Activated T-helper 17 cell treated with anti-CD3 and anti-CD28 coated beads, Interleukin-2, amount 50 U/mL, for 72 hours (primary cell): ENCODE measurements at places on chromosomes 12 and 14.

- H3K36me3 ChIP-seq, result peaks cover 36% of the 10 kb centered on the region
- H3K4me3 ChIP-seq, result no peak overlapping the region
- peaks cover 13% of the 10 kb centered on the region for H3K4me1 ChIP-seq
- H3K27ac ChIP-seq, result no peak overlapping the region
Observed at GRCh38 chr12:26723379-26724308, 109.3 kb downstream of the ITPR2 start.

DNA sequence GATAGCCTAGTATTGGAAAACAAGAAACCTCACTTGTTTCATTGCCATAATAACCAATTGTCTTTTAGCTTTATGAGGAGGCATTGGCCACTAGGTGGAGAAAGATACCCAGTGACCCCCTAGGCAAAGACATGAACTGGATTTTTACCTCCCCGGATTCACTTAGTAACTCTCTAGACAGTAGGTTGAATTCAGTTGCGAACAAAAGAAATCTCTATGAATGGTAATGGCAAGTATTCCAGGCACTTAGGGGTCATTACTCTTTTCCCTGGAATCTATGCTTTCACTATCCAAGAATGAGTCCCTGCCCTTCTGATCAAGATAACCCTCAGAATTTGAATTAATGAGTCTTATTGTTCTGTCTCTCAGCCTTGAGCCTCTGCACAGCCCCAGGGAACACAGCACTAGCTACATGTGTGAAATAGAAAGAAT is 29.5 kb upstream of the RHOJ start:
- no peak overlapping the region for H3K27ac ChIP-seq
- H3K36me3 ChIP-seq, result no peaks in the 10 kb centered on the region
- H3K27me3 ChIP-seq, result peaks cover 5% of the 10 kb centered on the region

DNA sequence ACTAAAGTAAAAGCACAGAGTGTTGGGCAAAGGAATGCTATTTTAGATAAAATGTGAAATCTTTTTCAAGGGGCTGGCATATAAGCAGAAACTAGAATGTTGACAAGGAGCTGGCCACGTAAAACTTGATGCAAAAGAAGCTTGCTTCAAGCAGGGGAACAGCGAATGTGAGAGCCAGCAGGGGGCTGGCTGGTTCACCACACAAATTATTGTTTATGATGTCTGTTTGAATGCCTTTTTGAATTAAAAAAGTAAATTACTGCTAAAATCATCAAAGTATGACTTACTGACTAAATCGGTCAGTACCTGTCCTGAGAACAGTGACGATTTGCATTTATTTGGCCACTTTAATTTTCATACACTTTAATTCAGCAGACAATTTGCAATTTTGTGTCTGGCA is 38.9 kb upstream of the TMTC2 start:
- no peaks in the 10 kb centered on the region for H3K36me3 ChIP-seq
- peaks cover 10% of the 10 kb centered on the region for H3K4me1 ChIP-seq
- no peak overlapping the region for H3K4me3 ChIP-seq
- H3K27ac ChIP-seq, result no peak overlapping the region
- no peaks in the 10 kb centered on the region for H3K27me3 ChIP-seq

GRCh38 chr14:75794615-75795038 is 133.6 kb downstream of the TTLL5 start:
- H3K36me3 ChIP-seq, result peaks cover 47% of the 10 kb centered on the region
- H3K27me3 ChIP-seq, result no peaks in the 10 kb centered on the region
- no peak for ATAC-seq
- H3K4me1 ChIP-seq, result no peaks in the 10 kb centered on the region
- H3K27ac ChIP-seq, result no peak overlapping the region
- no peak overlapping the region for H3K4me3 ChIP-seq

GRCh38 chr12:130336723-130337487 is 782 bp upstream of the PIWIL1 start:
- H3K27me3 ChIP-seq, result peaks cover 10% of the 10 kb centered on the region
- no peak for ATAC-seq

GRCh38 chr14:101073598-101073965 is 170.1 kb upstream of the RTL1 start:
- no peaks in the 10 kb centered on the region for H3K4me1 ChIP-seq
- ATAC-seq, result no peak
- H3K27ac ChIP-seq, result no peak overlapping the region
- peaks cover 30% of the 10 kb centered on the region for H3K27me3 ChIP-seq
- H3K36me3 ChIP-seq, result no peaks in the 10 kb centered on the region
- H3K4me3 ChIP-seq, result no peak overlapping the region

DNA sequence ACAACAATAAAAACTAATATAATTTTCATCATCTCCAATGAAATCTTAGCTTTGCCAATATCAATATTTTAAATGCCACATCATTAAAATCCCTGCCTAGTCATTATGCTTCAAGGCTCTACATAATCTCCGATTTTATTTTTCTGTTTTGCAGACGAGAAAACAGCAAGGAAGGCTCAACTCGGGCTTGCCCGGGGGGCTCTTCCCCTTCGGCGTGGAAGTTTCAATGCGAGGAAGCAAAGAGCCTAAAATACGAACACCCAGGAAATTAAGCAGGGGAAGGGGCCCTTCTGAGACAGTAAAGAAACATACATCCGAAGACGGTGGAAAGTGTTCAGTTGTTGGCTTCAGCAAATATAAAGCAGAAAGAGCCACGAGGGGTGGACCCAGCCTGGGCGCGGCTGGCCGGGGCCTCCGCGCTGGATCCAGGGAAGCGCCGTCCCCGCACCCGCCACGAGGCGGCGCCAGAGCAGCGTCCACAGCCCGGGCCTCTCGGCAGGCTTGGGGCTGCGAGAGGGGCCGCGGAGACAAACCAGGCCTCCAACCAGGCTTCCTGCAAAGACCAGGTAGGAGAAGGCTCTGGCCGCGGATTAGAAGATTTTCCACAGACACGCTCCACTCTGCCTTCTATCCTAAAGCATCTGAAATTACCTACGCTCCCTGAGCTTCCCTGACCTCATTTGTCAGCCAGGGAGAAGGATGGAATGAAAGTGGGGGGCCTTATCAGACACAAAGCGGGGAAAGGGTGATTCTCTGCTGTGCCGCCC is 77.2 kb downstream of the SERPINA3 start:
- no peaks in the 10 kb centered on the region for H3K4me1 ChIP-seq
- H3K27me3 ChIP-seq, result peaks cover 13% of the 10 kb centered on the region
- no peaks in the 10 kb centered on the region for H3K36me3 ChIP-seq
- ATAC-seq, result peak; percentile 82
- no peak overlapping the region for H3K4me3 ChIP-seq
- no peak overlapping the region for H3K27ac ChIP-seq

DNA sequence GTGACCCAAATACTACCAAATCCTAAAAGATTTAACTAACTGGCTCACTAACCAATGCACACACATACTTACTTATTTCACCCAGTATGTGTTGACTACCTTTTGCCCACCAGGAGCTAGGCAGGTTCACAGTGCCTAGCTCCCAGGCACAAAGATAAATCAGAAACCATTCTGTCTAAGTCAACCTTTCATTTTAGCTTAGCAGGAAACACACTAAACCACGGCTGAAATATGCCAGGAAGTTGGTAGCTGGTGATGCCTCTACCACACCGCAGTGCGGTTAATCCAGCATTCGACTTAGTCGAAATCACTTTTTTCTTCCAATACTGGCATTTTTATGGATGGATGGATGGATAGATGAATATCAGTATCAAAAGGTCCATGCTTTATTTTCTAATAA is 597.7 kb downstream of the DIO2 start:
- no peak overlapping the region for H3K27ac ChIP-seq
- H3K36me3 ChIP-seq, result no peaks in the 10 kb centered on the region
- H3K4me1 ChIP-seq, result no peaks in the 10 kb centered on the region
- no peak overlapping the region for H3K4me3 ChIP-seq

GRCh38 chr12:59834659-59835474 is 239.0 kb downstream of the SLC16A7 start:
- peaks cover 6% of the 10 kb centered on the region for H3K27me3 ChIP-seq
- no peaks in the 10 kb centered on the region for H3K4me1 ChIP-seq
- H3K36me3 ChIP-seq, result no peaks in the 10 kb centered on the region
- H3K27ac ChIP-seq, result no peak overlapping the region
- ATAC-seq, result no peak

GRCh38 chr12:91663744-91664143 is 481.1 kb upstream of the DCN start:
- H3K4me3 ChIP-seq, result no peak overlapping the region
- peaks cover 14% of the 10 kb centered on the region for H3K4me1 ChIP-seq
- H3K27ac ChIP-seq, result no peak overlapping the region
- ATAC-seq, result no peak
- H3K27me3 ChIP-seq, result no peaks in the 10 kb centered on the region
- H3K36me3 ChIP-seq, result no peaks in the 10 kb centered on the region

DNA sequence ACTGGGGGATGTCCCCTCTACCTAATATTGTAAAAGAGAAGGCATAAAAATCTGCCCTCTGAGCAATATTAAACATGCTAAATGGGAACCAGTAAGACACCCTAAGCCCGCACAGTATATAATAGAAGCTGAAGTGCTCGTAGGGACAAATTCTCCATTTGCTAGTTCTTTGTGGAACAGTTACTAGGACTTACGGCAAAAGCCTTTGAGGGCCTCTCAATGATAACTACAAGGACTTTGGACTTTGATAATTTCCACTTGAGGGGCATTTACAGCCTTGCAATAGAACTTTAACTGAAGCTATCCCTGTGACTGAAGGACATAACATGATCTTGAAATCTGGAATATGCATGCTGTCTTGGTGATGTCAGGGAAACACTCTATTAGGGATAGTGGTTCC is 111.5 kb upstream of the IFNG-AS1 start:
- no peak overlapping the region for H3K27ac ChIP-seq
- no peak for ATAC-seq
- H3K27me3 ChIP-seq, result peaks cover 3% of the 10 kb centered on the region

GRCh38 chr12:119013023-119013422 is 31.7 kb downstream of the SRRM4 start:
- H3K27me3 ChIP-seq, result peaks cover 21% of the 10 kb centered on the region
- H3K27ac ChIP-seq, result no peak overlapping the region
- no peaks in the 10 kb centered on the region for H3K4me1 ChIP-seq
- H3K36me3 ChIP-seq, result no peaks in the 10 kb centered on the region
- no peak overlapping the region for H3K4me3 ChIP-seq
- ATAC-seq, result no peak

GRCh38 chr12:18859400-18859799 is 121.5 kb downstream of the CAPZA3 start:
- H3K4me3 ChIP-seq, result no peak overlapping the region
- H3K27ac ChIP-seq, result no peak overlapping the region
- peaks cover 5% of the 10 kb centered on the region for H3K27me3 ChIP-seq
- H3K36me3 ChIP-seq, result no peaks in the 10 kb centered on the region

DNA sequence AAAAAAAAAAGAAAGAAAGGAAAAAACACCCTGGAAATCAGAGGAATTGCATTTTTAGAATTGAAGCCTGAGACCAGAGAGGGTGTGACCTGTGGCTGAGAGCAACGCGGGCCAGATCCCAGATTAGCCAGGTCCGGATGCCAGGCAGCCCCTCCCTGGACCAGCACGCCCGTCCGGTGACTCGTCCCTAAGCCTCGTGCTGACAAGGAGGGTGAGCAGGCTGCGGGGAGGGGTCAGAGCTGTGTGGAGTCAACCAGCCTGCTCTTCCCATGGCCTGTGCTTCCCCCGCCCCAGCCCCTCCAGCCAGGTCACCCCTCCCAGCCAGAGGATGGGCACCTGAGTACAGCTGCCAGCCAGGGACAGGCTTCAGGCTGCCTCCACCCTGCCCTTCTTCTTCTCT is 4.2 kb upstream of the KLC1 start:
- peak overlapping the region; percentile 82 for H3K4me3 ChIP-seq
- peaks cover 8% of the 10 kb centered on the region for H3K4me1 ChIP-seq
- peak; percentile 20 for ATAC-seq
- peak overlapping the region; percentile 95 for H3K27ac ChIP-seq
- H3K36me3 ChIP-seq, result peaks cover 1% of the 10 kb centered on the region
- H3K27me3 ChIP-seq, result no peaks in the 10 kb centered on the region

DNA sequence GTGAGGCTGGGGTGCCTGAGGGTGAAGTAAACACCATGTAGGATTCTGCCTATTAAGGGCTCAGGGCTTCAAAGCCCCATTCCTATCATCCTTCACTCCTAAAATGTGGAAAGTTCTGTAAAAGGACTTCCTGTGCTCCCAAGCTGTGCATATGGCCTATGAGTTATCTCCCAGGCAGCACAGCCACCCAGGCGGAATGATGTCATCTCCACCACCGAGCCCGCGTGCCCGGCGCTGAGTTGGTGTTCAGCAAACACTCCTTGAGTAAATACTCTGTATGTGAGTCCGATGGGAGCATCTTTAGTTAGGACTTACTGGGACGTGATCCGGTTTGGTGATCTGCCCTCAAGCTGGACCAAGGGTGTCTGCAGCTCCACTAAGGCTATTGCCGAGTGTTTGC is 437.3 kb downstream of the MED13L start:
- H3K4me3 ChIP-seq, result no peak overlapping the region
- ATAC-seq, result no peak
- H3K27me3 ChIP-seq, result peaks cover 5% of the 10 kb centered on the region
- no peaks in the 10 kb centered on the region for H3K36me3 ChIP-seq
